Heart right ventricle (tissue), 16 donors: ENCODE measurements at places on chromosomes 7 and 10. TPM values are rescaled to one million over a fixed set of nuclear protein-coding genes. Genes with fewer than 3 reads are reported as not detected.
A peak's percentile ranks its signal among the peaks of the same experiment; 100 is the strongest.

Gene MOGAT3
- not detected for total RNA-seq

Gene DGKB
- 0.81 TPM for total RNA-seq

GRCh38 chr10:1559761-1560160 is 177.6 kb downstream of the ADARB2 start:
- H3K4me3 ChIP-seq = no peak overlapping the region
- no peak for DNase-seq

GRCh38 chr10:73937333-73938043 is 26.6 kb downstream of the PLAU start:
- H3K27ac ChIP-seq = peak overlapping the region; percentile 74
- H3K4me1 ChIP-seq = peaks cover 25% of the 10 kb centered on the region
- peak; percentile 39 for DNase-seq
- H3K27me3 ChIP-seq = no peaks in the 10 kb centered on the region
- H3K36me3 ChIP-seq = no peaks in the 10 kb centered on the region
